Fibroblast of the aortic adventitia (primary cell): ENCODE measurements at places on chromosomes 11 and 22.

DNA sequence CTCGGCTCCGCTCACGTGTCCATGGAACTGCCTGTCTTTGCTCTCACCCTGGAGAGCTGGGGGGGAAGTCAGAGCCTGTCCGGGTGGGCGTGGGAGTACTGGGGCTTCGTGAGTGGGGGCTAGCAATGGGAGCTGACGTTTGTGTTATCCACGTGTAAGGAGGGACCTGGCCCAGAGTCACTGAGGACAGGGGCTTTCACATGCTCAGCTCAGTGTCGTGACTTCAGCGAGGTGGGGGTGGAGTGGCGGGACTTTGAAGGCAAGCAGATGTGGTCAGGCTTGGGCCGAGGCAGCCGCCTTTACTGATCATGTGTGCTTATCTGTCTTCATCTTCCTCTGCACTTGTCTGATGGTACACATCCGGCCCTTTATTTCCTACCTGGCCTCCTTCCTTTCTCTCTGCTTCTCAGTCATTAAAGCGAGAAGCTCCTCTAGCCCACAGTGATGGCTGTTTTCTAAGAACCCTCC, 113.1 kb upstream of the NNMT start:
- no peak for DNase-seq

GRCh38 chr11:60700689-60701468, 1.5 kb downstream of the MS4A8 start:
- DNase-seq: peak; percentile 1

DNA sequence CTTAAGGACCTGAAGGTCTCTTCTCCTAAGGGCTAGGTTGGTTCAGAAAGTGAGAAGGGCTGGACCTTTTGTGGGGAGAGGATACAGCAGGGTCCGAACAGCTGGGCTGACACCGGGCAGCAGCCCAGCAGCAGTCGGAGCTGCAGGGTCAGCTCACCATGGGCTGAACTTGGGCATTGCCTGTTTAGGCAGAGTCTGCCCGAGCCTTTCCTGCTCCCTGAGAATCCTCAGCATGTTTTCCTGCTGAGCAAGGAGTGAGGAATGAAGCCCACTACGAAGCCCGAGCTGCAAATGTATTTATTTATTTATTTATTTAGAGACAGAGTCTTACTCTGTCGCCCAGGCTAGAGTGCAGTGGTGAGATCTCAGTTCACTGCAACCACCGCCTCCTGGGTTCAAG, 83.9 kb downstream of the PTPRJ start:
- peak; percentile 68 for DNase-seq

DNA sequence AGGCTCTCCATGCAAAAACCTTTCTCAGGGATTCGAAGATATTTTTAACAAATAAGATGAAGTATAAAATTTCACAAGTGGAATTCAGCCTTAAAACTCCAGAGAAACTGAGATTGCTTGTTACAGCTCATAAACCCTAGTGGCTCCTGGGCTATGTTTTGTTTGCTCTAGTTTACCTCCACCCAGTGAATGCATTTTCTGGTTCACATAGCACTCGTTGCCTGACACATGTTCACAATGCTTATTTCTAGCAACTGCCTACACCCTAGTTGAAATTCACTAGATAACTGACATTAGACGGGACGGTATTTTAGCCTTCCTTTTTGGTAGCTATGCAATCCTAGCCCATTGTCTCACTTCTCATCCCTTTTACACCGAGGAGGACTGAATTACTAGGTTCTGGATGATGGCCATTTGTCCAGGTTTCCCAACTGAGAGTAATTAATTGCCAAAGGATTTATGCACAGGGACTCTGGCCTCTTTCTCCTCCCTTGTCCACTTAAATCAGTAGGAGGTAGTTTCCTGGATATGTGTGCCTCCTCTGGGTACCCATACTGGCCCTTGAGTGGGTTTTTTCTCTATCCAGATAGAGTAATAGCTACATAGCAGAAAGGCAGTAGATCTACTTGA, 951.6 kb downstream of the DLG2 start:
- no peak for DNase-seq

- DNase-seq: no peak
Measured at GRCh38 chr11:43874078-43874477, 6.6 kb upstream of the ALKBH3 start.

- no peak for DNase-seq
Measured at GRCh38 chr22:23657727-23658126, 25.6 kb upstream of the DRICH1 start.

DNA sequence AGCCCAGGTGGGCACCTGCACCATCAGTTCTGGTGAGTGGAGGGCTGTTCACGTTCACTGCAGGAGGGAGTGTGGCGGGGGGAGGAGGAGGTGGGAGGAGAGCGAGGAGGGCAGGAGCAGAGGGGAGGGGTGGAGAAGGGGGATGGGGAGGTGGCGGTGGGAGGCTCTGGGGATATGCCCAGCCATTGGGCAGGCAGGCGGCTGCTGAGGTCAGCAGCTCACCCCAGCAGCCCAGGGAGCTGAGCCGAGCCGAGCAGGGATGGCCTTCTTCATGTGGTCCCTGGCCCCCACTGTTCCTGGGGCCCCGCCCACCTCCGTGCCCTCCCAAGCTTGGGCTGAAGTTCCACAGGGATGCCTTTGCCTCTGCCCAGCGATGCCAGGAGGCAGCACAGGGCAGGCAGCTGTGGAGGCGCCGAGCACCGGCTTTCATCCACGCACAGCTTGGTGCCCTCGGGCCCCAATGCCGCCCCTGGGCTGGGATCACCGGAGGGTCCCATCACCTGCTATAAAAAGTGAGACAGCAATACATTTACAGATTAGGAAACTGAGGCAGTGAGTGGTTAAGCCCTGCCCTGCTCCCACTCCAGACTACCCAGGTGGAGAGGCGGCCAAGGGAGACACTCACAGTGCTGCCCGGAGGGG, 21.6 kb downstream of the RTN4R start:
- no peak for DNase-seq

GRCh38 chr11:44992181-44992582, 41.5 kb upstream of the TP53I11 start:
- DNase-seq: no peak

GRCh38 chr11:119625206-119625978, 103.6 kb downstream of the NECTIN1 start:
- peak; percentile 35 for DNase-seq

DNA sequence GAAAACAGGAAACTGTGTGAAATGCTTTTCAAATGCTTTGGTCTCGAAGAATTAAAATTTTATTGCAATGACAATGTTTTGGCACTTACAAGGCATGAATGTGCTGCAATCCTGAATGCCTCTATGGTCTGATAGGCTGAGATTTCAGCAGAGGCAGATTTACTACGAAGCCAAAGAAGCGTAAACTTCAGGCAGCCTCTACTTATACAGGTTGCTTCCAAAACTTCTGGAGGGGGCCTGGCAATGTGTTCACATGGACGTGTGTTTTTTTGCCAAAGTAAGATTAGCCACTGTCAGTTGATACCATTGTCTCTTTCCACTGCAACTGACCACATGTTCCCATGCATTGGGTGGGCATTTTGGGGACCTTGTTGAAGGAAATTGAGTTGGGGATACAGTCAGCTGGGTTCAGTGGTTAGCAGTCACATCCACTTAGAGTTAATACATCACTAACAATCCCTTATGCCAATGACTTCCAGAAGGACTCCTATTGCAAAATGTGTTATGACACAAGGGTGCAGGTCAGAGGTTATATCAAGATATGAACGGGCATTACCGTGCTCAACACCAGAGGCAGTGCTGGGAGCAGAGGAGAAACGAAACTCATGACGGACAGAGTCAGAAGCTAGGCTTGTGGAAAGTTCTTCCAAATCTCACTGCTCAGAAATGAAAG, 48.8 kb downstream of the ABTB2 start:
- peak; percentile 88 for DNase-seq

DNA sequence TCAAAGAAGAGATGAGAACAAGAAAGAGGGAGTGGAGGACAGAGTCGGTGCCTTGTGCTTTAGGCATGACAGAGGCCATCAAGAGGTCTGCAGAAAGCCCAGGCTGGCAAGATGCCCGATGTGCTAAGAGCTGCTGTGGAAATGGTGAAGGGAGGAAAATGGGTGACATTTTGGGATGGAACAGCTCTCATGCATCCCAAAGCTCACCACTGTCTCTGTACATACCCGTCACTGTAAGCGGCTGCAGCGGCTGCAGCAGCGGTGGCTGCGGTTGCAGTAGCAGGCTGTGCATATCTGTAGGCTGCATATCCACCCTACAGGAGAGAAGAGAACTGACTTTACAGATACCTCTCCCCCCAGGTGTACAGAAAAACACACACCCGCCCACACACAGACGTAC, 28.6 kb downstream of the APOL5 start:
- no peak for DNase-seq

GRCh38 chr11:128983023-128983422, 40.4 kb upstream of the TP53AIP1 start:
- no peak for DNase-seq

- no peak for DNase-seq
Measured at GRCh38 chr22:38290347-38290746, 17.5 kb upstream of the TMEM184B start.

DNA sequence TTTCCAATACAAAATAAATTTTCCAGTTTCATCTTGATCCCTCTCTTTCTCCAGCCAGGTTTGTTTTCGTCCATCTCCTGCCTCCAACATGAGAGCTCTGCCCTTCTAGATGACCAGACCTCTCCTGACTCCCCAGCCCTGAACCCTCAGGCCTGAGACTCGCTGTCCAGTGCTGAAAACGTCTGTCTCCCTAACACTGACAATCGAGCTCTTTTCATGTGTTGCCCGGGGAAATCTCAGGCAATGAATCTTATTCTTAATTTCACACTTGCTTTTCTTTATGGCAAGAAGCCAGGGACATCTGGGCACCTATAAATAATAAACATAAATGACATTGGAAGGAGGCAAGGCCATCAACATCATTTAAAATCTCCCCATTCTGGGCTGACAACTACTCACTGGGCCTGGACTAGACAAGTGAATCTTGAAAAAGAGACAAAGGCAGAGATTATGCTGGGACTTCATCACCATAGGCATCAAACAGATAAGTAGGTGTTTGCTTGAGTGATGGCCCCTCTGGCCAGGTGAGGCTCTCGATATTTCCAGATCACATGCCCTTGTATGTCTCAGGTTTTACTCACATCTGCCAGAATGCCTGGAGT, 274.5 kb upstream of the B3GAT1 start:
- DNase-seq: no peak

GRCh38 chr11:9774591-9775397, 110.9 kb downstream of the SWAP70 start:
- DNase-seq: peak; percentile 92

DNA sequence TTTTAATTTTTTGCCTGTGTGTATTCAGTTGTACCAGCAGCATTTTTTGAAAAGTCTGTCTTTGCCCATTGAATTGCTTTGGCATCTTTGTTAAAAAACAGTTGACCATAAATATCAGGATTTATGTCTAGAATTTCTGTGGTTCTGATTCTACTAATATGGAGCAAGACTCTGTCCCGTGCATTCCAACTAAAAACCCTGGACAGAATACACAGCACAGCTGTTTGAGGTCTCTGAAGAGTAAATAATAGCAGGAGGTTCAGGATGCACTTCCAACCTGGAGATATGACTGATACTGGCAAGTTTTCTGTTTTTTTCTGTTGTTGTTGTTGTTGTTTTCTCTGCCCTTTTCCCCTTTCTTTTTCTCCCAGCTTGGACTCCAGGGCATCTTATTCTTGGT, 141.9 kb downstream of the TMEM135 start:
- DNase-seq: no peak

DNA sequence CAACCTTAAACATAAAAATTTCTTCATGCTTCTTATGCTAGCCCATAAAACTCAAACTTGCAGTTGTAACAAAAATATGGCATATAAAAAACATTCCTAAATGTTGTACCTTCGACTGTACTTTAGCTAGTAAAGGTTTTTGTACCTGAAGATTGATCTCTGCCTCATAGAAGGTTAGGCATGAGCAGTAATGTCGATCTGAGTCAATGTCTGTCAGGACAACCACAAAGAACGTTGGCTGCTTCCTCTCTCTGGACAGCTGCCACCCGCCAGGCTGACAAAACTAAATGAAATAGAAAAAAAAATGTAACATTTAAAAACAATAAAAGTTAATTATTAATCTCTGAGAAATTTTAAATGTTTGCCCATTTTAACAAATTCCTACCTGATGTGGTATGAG, 251.3 kb downstream of the SBF2 start:
- no peak for DNase-seq

GRCh38 chr22:50183141-50183971, 2.4 kb upstream of the TRABD start:
- DNase-seq: no peak

DNA sequence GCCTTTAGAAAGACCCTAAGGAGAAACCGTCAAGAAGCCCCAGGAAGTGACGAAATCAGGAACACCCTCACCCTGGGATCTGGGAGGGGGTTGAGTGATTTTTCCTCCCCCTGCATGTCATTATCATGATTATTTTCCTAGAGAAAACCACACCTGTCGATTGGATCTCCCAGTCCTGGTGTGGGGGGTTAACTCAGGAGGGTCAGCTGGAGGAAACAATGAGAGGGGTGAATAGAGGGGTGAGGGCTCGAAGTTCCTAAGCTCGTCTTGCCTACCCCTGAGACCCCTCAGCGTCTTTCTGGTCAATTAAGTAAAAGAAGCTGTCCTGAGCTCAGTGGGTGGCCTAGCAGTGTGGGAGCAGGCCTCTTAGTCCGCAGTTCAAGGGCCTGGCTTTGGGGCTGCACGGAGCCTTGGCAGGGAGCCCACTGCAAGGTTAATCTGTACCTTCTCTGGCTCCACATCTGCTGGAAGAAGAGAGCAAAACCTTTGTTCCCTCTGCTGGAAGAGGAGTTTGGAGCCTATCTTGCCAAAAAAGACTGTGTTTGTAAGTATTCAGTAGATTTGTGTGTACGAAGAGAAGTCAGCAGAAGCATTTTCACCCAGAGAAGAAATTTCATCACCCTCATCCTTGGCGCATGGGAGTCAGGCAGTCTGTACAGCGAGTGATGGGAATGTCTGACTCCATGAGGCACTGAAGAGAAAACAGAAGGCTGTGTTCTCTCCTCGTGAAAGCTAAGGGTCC, 34.2 kb upstream of the FTH1 start:
- peak; percentile 37 for DNase-seq

DNA sequence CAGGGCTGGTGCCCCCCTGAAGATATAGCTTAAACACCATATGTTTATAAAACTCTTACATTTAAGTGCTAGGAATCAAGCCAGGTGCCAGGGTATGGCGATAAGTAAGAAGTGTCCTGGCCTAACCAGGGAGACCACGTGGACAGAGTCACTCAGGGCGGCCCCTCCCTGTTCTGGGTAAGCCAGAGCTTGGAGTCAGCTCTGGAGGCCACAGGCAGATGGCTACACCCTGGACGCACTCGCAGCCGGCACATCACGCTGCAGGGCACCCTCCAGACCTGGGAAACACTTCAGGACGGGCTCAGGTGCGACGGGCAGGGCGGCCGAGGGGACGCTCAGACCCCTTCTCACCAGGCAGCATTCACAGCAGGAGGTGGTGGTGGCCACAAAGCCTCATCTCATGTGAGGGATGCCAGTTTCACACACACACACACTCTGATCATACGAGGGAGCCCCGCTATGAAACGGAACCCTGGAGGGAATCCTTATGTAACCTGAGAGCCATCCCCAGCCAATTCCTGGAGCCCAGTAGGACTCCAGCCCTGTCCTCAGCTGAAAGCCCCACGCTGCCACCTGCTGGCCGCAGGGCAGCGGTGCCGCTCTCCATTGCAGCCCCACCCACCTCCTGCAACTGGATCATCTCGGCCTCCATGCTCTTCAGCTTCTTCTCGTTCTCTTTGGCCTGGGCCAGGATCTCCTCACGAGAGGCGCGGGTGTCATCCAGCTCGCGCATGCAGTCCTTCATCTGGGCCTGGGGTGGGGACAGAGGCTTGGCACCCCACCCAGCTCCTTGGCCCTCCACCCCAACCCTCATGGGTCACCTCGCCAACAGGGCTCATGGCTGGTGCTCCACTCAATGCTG, 33.4 kb downstream of the APOL1 start:
- DNase-seq: peak; percentile 80
